ENCODE measurements at places on chromosomes 4 and X. TPM values are rescaled to one million over a fixed set of nuclear protein-coding genes. Genes with fewer than 3 reads are reported as not detected.

ART3 gene
- not detected for total RNA-seq

CTAG2 gene
- not detected for total RNA-seq

RAB41 gene
- total RNA-seq: not detected

ABCG2 gene
- 22.4 TPM for total RNA-seq

OTC gene
- not detected for total RNA-seq

KDR gene
- total RNA-seq: not detected

XAGE1B gene
- 208 TPM for total RNA-seq

MAP7D2 gene
- 6.1 TPM for total RNA-seq

EPHA5 gene
- total RNA-seq: 0.62 TPM

KLF8 gene
- total RNA-seq: not detected

ZCCHC18 gene
- 0.25 TPM for total RNA-seq

CYBB gene
- total RNA-seq: 0.10 TPM

UCHL1 gene
- total RNA-seq: 981 TPM

ADAM29 gene
- not detected for total RNA-seq

All from A549 treated with RU486 at 1 μM for 4 hours (cell line).